ENCODE measurements at places on chromosomes 6 and 20.

GRCh38 chr20:49687595-49688567 is 25.8 kb downstream of the B4GALT5 start:
- DNase-seq, result no peak

- DNase-seq, result peak; percentile 60
These were observed 20.4 kb upstream of the MCM3 start for GRCh38 chr6:52304983-52305390.

DNA sequence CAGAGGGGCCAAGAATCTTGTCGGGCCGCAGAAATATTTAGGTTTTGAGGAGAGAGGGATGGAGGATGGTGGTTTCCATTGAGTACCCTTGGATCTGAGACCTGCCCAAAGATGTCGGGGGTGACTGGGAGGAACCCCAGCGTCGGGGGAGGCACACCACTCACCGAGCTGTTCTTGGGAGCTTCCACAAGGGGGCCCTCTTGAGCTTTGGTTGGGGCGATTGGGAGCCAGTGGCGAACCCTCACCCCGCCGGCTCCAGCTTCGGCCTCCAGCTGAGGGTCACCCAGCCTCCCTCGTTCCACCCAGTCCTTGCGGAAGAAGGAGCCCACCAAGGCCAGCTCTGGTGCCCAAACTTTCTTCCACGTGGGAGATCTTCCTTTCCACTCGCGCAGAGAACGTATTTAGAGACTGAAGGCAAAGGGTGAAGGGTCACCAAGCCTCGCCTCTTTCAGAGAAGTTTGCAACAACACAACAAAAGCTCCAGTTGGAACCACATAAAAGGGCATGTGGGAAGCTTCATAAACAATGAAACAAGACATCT is 33.6 kb downstream of the APCDD1L start:
- DNase-seq, result no peak

DNA sequence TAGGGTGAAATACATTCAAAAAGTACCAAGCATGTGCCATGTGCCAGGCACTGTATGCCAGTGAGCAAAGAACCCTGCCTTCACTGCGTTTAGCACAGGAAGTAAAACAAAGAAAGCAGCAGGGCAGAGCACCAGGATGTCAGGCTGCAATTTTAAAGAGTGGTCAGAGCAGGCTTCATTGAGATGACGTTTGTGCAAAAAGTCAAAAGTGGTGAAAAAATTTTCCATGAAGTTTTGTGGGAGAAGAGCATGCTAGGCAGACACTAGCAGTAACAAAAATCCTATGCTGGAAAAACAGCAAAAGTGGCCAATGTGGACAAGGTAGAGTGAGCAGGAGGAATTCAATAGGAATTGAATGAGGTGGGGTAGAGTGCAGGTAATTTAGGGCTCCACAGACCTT is 31.3 kb downstream of the AKIRIN2 start:
- DNase-seq, result peak; percentile 23

DNA sequence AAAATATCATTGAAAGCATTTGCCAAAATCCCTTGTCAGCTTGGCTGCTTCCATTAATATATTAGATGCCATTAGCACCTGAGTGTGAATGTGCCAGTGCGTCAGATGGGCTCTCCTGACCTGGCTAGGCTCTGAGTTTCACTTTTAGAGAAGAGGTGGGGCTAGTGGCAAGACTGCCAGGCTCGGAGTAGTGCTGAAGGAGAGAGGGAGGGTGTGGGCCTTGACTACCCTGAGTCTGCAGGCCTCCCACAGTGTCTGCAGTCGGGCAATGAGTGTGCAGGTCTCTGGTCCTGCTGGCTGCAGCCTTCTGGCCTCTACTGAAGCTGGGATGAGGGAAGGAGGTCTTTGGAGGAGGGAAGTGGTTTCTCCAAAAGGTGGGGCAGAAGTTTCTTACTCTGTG is 34.6 kb upstream of the PNPLA1 start:
- DNase-seq, result no peak

GRCh38 chr6:79570129-79571029 is 33.1 kb upstream of the LCA5 start:
- DNase-seq, result peak; percentile 76

- no peak for DNase-seq
These were observed 40.9 kb downstream of the LGSN start for GRCh38 chr6:63278916-63279315.

GRCh38 chr20:16390991-16391390 is 182.3 kb downstream of the KIF16B start:
- DNase-seq, result no peak

GRCh38 chr20:6837730-6838129 is 70.2 kb downstream of the BMP2 start:
- no peak for DNase-seq

DNA sequence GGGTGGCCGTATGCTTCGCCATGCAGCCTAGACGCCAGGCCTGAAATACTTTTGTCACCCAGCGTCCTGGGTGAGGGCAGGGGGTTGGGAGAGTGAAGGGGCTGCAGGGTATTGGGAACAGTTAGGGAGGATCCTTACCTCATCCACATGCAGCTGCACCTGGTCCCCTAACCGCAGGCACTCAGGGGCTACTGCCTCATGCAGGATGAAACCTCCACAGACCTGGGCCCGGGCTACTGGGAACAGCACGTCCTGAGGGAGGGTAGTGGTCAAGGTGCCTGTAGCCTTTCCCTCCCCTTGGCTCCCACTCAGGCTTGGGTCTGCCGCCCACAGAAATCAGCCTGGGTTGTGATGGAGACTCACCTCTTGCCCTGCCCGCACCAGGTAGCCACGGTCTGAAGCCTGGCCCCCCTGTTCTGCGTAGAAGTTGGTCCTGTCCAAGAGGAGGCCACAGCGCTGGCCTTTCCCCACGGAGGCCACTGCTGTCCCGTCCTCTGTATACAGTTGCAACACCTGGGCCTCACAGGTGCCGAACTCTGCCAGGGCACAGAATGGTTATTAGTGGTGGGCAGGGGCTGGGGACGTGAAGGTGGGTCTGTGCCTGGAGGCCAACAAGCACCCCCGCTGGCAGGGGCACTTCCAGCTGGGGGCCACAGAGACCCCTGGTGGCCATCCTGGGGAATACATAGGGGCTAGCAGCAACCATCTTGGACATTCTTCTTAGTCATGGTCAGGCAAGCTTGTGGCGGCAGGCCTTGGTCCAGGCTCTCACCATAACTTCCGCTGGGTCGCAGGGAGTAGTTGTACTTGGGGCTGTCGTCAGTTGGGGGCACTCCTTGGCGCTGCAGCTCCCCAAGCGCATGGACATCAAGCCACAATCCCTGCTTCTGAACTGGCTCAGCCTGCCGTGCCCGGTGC is 8.6 kb downstream of the AARS2 start:
- DNase-seq, result peak; percentile 3
